Non-pigmented ciliary epithelial cell (primary cell): ENCODE measurements at places on chromosomes 1 and 21.

- DNase-seq = no peak
Observed at GRCh38 chr1:94823116-94823515, 3.0 kb downstream of the SLC44A3 start.

DNA sequence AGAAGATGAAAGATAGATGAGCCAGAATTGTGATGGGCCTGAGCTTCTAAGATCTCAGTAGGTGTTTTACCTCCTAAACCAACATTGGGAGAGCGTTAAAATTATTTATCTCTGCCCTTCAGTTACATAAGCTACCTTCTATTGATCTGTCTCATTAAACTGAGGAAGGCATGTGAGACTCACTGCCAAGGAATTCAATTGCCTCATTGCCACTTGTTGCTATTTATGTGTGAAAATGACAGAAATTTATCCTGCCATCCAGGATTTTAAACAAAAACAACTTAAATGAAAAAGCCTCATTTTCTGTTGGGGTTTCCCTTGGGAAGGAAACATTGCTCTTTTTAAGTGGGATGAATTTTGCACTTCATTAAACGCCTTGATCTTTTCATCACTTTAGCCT lies 78.7 kb upstream of the RUNX1 start:
- no peak for DNase-seq

DNA sequence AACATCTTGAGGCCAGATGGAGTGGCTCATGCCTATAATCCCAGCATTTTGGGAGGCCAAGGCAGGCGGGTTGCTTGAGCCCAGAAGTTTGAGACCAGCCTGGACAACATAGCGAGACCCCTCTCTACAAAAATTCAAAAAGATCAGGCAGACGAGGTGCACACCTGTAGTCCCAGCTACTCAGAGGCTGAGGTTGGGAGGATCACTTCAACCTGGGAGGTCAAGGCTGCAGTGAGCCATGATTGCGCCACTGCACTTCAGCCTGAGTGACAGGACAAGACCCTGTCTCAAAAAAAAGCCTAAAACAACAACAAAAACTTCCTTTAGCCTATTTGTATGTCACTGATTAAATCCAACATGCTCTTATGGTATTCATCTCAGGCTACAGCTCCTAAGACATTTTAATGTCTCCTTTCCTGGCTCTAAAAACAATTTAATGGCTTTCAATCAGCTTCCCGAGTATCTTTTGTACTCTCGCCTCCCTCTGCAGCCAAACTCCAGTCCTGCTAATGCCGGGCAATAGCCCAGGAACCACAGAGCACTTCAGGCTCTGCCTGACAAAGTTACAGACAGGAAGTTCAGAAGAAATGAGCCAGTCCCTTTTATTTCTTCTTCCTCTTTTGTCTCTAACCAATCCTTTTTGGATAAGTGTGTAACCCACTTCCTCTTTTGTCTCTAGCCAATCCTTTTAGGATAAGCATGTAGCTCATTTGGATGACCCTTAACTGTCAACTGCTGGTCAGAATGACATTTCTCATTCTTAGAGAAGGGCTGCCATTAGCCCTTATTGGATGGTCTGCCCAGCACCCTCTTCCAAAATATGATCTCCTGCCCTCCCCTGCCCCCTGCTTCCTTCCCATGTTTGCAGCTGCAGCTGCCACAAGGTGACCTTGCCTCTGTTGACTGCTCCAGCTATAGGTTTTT lies 6.6 kb upstream of the DOP1B start:
- no peak for DNase-seq

DNA sequence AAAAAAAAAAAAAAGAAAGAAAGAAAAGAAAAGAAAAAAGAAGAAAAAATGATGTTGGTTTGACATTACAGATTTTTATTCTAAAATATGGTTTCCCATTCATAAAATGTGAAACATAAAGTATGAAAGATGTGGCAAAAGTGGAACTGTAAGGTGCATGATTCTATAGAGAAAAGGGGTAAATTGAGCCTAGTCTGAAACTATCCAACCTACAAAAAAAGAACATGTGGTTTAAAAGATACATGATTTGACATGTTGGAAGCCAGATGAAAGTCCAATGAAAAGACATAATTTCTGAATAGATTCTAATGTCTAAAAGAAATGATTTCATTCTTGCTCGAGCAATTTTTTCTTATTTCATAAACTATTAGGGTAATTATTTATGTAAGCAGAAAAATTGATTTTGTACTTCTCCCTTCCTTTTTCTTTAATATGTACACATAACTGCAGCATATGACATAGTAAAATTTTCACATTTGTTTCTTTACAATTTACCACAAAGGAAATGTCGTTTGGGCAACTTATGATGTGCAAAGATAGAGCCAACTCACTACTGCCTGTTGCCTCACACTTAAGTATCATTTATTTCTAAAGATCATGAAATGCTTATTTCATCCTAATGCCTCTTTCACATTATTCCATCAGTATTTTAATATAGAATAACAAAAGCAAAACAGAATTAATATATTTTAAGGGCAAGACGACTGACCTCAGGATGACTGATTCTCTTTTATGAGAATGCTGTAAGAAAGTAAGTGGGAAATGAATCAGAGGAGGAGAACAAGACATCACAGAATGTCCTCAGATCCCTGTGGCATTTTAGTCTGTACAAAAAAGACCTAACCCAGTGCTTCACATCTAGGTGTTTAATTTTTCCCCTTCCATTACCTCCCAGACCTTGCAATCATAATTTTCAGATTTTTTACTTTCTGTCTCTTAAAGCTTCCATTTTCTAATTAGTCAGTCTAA lies 165.8 kb upstream of the HMCN1 start:
- DNase-seq = no peak

- no peak for DNase-seq
Observed at GRCh38 chr1:20086800-20087199, 16.8 kb downstream of the PLA2G5 start.

DNA sequence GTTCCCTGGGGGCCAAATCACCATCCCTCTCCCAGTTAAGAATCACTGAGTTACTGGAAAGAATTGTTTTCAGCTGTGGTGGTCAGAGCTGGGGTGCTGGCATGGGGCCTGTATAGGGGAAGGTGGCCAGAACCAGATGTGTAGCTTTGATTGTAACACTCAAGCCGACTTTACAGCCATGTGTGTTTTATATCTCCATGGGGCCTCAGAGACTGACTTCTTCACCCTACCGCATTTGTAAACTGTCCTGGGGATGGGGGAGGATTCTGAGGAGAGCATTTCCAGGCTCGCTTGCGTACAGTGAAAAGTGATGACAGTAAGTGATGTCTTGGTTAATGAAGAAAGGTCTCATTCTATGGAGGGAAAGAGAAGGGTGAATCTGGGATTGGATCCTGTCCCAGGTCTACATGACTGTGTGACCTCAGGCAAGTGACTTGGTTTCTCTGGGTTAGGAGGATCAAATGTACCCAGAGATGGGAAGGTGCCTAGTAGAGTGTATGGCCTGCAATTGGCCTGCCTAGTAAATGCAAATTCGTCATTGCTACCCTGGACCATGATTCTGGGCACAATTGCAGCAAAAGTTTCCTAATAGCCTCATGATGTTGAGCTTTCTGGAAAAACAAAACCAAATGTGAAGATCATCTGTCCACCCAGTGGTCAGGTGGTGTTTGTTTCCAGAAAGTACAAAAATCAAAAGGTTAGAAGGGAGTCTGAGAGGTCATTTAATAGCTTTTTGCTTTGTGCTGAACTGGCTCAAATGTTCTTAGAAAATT lies 49.7 kb upstream of the RCC2 start:
- no peak for DNase-seq

DNA sequence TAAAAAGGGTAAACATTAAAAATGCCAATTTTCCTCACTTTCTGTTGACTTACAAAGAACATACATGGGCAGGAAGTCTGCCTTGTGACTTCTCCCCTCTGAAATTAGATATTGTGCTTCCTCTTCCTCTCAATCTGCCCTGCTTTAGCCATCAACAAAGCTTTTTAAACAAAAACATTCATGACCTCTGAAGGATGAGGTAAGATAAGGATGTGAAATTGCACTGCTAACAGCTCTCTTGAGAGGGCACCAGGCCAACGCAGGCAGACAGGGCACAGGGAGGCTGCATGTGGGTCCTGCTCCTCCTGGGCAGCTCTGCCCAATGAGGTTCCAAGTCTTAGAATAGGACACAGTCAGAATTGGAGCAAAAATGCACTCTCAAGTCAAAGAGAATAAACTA lies 62.1 kb downstream of the DEGS1 start:
- no peak for DNase-seq

- no peak for DNase-seq
Observed at GRCh38 chr1:81559662-81560350, 240.9 kb upstream of the ADGRL2 start.

- DNase-seq = no peak
Observed at GRCh38 chr1:160004001-160004400, 27.8 kb downstream of the PIGM start.

GRCh38 chr21:35400233-35400939 lies 351.3 kb upstream of the RUNX1 start:
- DNase-seq = no peak

GRCh38 chr1:68485431-68486022 lies 11.4 kb downstream of the DEPDC1 start:
- DNase-seq = no peak
